ENCODE measurements at places on chromosomes 4 and X.

GRCh38 chr4:3612281-3612680, 80.1 kb upstream of the LRPAP1 start:
- no peak for DNase-seq

- no peak for DNase-seq
Measured at GRCh38 chrX:21740329-21741274, 17.3 kb downstream of the SMPX start.

GRCh38 chr4:4323705-4324534, 33.9 kb downstream of the ZBTB49 start:
- no peak for DNase-seq

DNA sequence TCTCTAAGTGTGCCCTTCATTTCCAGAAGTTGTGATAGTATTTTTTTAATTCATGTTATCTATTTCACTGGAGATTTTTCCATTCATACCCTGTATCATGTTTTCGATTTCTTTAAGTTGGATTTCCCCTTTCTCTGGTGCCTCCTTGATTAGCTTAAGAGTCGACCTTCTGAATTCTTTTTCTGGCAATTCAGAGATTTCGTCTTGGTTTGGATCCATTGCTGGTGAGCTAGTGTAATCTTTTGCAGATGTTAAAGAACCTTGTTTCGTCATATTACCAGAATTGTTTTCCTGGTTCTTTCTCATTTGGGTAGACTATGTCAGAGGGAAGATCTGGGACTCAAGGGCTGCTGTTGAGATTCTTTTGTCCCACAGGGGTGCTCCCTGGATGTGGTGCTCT, 9.1 kb upstream of the SH3BP2 start:
- DNase-seq, result no peak

DNA sequence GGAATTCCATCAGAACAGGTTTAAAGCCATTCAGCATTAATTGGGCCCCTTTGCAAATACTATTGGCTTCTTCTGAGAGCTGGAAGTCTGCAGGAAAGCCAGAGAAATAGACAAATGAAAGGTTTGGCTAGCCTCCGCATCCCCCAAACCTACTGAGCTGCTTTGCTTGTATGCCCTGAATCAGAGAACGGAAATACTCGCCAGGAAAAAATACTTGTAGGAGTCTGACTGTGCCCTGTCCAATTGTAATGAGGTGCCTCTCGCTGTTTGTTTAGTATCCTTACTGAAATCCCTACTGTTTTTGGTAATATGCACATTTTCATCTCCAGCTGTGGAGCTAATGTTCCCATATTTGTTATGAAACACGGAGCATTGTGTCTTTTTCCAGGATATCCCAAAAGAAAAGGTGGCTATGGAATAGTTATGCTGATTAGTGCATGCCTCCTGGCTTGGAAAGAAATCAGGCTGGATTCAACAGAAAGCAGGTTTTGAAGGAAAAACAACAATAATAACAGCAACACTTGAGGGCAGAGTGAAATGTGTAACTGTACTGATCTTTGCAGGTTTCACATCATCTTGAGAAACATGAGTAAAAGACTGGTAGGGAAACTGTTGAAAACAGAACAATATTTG, 50.7 kb upstream of the NLGN4X start:
- DNase-seq, result no peak

- DNase-seq, result no peak
Measured at GRCh38 chr4:48410812-48411211, 69.5 kb downstream of the SLAIN2 start.

DNA sequence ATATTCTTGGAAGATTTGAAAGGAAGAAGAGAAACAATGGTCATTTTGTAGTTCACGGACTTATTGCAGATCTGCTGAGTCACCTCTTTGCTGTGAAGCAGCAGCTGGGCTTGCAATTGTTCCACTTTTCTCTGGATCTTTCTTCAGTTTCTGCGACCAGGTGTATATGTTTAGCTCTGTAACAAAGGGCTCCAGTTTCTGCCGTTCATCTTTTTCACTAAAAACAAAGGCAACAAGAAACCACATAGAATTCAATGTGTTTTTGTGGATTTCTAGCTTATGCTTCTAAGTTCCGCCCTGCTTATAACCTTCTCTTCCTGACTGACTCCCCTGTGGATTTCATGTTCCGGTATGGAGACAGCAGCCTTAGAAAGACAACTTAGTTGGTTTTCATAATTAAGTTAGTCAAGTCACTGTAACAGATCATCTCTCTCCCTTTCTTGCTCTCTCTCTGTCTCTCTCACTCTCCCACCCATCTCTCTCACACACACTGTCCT, 121.6 kb upstream of the EPHA5 start:
- no peak for DNase-seq

DNA sequence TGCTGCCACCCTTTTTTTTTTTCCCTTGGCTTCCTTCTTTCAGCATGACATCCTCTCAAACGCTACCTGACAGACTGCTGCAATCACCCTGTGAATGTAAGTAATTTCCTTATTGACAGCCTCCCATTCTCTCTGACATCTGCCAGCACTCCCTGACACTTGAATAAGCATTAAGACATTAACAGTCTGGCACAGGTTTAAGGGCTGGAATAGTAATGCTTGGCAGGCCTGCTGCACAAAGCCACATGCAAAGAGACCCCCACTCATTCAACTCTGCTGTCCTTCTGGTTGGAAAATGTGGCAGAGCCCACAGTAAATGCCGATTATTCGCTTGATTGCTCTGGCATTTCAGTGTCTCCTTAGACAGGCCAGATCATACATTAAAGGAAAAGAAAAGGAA, 28.1 kb upstream of the RASGEF1B start:
- no peak for DNase-seq

DNA sequence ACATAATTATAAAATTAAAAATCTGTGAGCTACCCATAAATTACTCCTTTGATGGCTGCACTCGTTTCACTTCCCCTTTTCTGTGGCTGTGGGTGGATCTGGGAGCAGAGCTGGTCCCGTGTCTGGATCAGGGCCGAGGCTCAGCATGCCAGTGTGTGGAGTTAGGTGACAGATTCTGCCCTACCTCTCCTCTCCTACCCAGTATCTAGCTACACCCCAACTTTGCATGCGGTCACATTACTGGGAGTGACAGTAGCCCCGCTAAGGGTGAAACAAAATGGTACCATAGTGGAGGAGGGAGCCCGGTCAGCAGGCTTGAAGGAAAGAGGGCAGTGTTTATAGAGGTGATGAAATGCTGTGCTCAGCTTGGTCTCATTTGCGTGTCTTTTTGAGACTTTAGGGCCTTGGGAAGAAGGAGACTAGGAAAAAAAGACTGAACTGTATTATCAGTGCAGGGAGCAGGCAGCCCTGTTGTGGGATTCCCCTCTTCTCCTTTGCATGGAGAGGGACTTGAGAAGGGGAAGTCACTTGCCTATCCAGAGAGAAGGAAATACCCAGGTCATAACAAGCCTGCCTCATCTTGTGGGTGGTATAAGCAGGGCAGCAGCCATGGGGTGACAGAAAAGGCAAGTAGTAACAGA, 48.4 kb downstream of the ARHGAP10 start:
- DNase-seq, result no peak

- DNase-seq, result no peak
Measured at GRCh38 chr4:134911941-134912340, 710.4 kb upstream of the PABPC4L start.

GRCh38 chr4:120844528-120844921, 78.0 kb downstream of the PRDM5 start:
- DNase-seq, result no peak

DNA sequence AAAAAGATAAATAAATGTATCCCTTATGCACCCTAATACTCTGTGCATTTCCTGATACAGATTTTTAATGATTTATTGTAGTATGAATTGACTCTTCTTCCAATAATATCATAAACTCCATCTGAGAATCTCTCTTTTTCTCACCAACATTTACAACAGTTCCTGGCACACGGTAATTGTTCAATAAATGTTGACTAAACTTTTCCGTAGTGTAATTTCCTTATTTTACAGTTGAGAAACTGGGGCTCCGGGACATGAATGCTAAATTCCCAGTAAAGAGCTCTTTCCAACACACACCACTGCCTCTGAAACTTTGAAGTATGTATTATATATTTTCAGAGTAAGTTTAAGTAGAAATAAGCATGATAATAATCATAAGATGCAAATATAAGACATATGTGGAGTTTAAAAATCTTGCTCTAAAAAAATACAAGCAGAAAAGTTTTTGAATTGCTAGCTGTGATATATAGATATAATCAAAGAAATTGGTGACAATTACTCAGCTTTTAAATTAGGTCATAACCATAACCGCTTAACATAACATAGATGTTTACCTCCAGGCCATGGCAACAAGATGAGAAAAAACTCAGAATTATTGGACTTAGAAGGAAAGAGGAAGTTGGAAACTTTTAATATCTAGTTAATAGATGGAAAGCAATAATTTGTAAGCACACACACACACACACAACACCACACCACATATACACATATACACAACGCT, 28.2 kb upstream of the ANTXR2 start:
- no peak for DNase-seq

- no peak for DNase-seq
Measured at GRCh38 chrX:130552444-130553073, 150.8 kb downstream of the RBMX2 start.

- no peak for DNase-seq
Measured at GRCh38 chr4:101103381-101104142, 243.8 kb downstream of the PPP3CA start.

DNA sequence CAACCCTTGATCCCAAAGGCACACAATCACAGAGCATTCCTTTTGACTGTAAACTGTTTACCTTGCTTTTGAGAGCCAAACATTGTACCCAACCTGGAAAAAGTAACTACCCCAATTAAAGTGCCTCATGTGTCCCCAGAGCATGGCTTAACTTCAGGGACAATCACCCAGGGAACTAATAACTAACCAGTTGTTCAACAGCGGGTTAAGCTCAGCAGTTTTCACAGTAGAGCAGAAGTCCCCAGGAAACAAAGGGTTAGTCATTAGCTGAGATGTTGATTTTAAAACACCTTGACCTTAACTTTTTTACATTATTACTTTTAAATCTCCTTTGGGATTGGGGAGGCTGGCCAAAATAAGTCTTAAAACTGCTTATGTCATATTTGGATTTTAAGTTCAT, 94.8 kb downstream of the RELL1 start:
- DNase-seq, result no peak

DNA sequence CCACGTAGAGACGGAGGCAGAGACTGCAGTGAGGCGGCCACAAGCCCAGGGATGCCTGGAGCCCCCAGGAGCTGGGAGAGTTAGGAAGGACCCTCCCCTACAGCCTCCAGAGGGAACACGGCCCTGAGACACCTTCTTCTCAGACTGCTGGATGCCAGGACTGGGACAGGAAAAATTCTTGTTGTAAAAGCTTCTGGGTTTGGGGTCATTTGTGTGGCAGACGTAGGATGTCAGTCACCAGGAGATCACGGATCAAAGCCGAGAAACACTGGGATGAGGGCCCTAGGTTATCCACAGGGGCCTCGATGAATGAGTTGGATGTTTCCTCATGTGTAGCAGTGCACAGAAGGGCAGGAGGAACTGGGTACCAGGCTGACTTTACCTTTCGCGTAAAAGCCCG, 163.7 kb downstream of the SHOX start:
- no peak for DNase-seq

DNA sequence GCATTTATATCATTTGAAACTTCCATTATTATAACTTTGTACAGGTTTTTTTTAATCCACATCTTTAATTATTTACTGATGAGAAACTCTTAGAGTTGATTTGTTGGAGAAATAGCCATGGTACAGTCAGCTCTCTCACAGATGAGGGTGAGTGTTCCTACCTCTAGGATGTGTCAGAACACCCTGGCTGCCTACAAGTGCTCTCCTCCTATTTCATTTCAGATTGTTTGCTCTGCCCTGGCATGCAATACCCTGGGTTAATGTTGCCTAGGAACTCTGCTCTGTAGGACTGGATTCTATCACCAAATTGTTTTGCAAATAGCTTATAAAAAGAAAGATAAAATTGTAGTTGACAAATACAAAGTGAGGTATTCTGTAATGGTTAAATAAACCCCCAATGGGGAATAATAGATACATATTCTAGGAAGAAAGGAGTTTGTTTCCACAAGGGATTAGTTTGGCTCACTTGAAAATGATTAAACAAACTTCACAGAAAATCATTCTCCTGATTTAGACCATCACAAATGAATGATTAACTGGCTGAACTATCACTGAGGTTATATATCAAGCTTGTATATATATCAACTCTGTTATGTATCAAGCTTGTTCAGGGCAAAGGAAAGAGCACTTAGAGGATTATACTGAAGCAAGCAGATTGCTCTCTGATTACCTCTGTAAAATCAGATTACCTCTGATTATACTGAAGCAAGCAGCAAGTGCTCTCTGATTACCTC, 150.0 kb downstream of the PDE5A start:
- no peak for DNase-seq

- DNase-seq, result no peak
Measured at GRCh38 chr4:19195696-19196095, 1056.0 kb upstream of the SLIT2 start.

DNA sequence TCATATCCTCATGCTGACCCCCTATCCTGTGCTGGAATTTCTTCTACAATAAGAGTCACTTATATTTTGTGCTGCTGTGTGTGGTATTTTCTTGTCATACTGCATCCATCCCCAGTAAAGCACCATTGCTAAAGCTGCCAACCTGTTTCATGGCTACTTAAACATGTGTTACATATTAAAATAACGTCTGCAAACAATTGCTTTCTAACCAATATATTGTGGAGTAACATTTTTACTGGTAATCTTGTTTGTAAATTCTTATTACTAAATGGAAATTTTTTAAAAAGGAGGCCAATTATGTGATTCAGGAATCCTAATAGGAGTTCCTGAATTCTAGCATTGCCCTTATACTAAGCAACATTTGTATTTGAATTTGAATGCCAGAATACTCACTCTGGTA, 160.3 kb upstream of the VEGFC start:
- no peak for DNase-seq

GRCh38 chr4:184815046-184815877, 10.5 kb downstream of the ACSL1 start:
- DNase-seq, result peak; percentile 93

- DNase-seq, result no peak
Measured at GRCh38 chr4:121228848-121229247, 64.7 kb upstream of the TNIP3 start.

- no peak for DNase-seq
Measured at GRCh38 chr4:138259824-138260223, 17.7 kb upstream of the SLC7A11 start.

DNA sequence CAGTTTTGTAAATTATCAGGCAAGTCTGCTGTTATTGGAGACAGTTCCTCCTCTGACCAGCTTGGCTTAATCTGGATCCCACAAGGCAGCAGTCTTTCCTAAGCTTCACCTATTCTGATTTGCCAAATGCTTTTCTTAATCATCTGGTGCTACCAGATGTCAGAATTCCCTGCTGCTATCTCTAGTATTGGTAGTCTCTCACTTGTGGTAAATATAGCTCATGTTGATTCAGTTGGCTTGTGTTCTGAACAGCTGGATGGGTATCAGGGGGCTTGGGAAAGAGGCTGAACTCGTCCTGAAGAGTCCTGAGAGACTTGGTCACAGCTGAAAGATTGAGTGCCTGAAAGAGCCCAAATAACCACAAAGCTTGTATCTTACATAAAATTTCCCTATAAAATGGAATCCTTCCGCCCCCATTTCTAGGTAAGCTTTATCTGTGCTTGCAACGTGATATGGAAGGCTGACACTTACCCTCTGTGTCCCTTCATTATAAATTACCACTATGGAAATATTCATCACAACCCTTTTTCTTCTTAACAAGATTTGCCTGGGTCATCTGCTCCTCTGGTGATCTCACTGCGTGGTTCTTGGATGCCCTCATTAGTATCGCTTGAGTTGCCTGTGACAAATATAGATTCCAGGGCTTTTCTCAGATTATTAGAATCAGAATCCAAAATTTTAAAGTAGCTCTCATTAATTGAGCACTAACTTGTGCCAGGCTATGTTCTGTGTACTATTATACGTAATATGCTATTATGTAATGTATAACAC, 104.1 kb upstream of the GPRIN3 start:
- DNase-seq, result no peak

Data from posterior cingulate gyrus (tissue), 11 donors.